ENCODE measurements at places on chromosomes 6 and 20. TPM values are rescaled to one million over a fixed set of nuclear protein-coding genes. Genes with fewer than 3 reads are reported as not detected.
A peak's percentile ranks its signal among the peaks of the same experiment; 100 is the strongest.

GRCh38 chr6:51892750-51893149 lies 194.7 kb downstream of the PKHD1 start:
- peak; percentile 39 for DNase-seq

GRCh38 chr20:61447952-61448351 lies 195.9 kb downstream of the CDH4 start:
- DNase-seq, result no peak

DNA sequence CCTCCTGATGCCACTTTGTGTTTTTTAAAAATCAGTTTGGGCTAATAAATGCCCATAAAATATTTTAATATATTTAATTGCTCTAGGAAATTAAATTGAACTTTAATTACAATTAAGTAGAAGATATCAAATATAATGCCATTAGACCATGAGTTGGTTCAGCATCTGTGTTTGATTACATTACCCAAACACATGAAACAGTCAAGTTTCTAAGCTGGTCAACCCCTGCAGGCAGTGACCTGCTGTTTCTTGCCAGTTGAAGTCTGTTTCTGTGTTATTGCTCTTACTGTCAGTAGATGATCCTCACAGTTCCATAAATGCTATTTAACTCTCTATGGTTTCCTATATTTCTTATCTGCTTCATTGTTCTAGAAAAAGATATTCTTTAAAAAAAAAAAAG lies 9.7 kb upstream of the TENT5A start:
- DNase-seq, result no peak

Gene LCA5
- 5.3 TPM for total RNA-seq

DNA sequence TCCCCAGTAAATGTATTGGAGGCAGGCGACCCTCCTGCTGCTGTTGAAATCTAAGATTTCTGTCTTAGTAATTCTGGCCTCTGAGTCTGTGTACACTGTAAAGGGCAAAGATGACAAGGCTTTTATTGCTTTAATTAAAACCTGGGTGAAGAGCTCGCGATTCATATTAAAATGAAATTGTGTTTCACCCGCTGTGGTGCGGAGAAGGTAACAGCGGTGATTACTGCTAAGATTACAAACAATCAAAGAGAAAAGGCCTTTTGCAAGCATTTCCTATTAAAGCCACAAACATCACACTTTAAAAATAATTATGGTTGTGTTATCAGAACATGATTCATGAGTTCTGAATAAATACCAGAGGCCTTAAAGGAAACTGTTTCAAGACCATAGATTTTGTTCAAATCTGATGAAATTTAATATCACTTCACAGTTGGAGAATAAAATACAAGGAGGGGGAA lies 69.3 kb downstream of the TOX2 start:
- no peak for DNase-seq

GRCh38 chr6:27872642-27873020 lies 39.6 kb downstream of the OR2B2 start:
- no peak for DNase-seq

Gene ACOT8
- total RNA-seq, result 19.7 TPM

GRCh38 chr6:26465776-26466175 lies 8.0 kb downstream of the BTN2A1 start:
- DNase-seq, result no peak

Gene NOX3
- not detected for total RNA-seq

DNA sequence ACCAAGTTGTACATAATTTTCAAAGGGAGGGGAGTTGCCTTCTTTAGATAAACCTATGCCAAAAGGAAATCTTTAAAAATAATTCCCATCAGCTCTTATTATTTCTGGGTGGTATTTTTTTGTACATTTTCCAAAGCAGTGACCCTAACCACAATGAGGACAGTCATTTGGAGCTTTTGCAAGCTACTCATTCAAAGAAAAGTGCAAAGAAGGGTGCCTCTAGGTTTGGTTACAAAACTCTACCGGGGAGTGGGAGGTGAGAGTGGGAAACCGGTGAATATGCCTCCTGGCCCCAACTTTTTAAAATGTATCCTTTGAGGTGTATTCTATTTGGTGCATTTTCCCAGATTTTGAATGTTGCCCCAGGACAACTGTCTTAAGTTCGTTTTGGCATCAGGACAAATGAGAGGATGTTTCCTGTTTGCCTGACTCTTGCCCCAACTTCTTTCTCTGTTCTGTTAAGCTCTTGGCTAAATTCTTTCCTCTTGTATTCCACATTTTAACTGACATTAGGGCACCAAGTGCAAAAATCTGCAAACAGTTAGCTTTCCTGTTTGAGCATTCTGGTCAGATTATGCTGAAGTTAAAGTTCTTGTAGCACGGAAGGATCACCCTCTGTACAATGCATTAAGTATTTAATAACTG lies 78.9 kb downstream of the SLX4IP start:
- DNase-seq, result peak; percentile 55

DNA sequence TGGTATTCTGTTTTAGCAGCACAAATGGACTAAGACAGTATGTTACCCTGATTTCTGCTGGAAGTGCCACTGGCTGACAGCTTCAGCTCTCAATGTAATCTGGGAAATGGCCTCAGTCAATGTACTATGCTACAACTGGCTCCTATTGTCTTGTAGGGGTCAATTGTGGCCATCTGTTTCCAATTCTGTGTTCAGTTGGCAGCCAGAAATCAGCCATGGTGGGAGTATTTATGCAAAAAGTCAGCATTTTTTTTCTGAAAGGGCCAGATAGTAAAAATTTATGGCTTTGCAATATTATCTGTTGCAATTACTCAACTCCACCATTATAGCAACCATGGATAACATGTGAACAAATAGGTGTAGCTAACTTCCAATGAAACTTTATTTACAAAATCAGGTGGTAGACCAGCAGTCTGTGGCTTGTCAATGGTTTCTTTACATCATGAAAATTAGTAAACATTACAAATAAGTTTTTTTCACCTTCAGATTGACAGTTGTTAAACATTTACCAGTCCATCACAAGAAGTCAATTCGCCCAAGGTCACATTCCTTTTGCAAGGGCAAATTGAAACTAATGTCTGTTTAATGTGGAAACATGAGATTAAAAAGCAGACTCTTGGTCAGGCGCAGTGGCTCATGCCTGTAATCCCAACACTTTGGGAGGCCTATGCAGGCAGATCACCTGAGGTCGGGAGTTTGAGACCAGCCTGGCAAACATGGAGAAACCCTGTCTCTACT lies 58.3 kb upstream of the TSHZ2 start:
- DNase-seq, result peak; percentile 30

GRCh38 chr6:13614126-13614925 lies 809 bp upstream of the NOL7 start:
- no peak for DNase-seq

Gene HFE
- 3.1 TPM for total RNA-seq

Gene C20orf202
- total RNA-seq, result 0.35 TPM

Gene SRMS
- total RNA-seq, result not detected

GRCh38 chr6:113591896-113592827 lies 265.0 kb upstream of the MARCKS start:
- peak; percentile 65 for DNase-seq

DNA sequence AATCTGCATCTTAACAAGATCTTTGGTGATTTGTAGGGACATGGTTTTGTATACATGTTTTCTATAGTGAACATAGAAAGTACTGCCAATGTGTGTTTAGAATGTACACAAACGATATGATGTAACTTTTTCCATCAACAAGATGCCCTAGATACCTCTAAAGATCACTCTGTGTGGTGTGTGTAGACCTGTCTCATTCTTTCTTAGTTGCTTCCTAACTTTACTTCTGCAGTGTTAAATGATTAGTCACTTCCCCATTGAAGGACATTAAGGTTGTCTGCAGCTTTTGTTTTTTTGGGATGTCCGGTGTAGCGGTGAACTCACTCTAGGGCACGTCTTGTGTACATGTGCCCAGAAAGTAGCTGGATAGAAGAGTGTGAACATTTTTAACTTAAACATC lies 35.9 kb downstream of the CDYL start:
- no peak for DNase-seq

DNA sequence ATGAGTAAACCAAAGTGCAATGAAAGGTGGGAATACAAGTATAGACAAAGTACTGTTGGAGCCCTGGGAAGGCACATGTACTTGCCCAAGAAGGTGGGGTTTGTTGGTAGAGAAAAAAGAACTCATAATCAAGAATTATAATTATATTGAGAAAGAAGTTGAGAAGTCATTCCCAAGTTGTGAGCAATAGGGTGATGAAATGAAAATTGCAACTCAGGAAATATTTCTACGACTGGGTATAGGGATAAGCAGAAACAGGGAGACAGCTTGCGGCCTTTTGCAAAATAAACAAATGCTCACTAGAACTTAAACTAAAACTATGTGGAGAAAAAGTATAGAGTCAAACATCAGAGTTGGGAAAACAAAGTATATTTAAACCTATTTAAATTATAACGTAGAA lies 250.7 kb upstream of the FAM83B start:
- no peak for DNase-seq

DNA sequence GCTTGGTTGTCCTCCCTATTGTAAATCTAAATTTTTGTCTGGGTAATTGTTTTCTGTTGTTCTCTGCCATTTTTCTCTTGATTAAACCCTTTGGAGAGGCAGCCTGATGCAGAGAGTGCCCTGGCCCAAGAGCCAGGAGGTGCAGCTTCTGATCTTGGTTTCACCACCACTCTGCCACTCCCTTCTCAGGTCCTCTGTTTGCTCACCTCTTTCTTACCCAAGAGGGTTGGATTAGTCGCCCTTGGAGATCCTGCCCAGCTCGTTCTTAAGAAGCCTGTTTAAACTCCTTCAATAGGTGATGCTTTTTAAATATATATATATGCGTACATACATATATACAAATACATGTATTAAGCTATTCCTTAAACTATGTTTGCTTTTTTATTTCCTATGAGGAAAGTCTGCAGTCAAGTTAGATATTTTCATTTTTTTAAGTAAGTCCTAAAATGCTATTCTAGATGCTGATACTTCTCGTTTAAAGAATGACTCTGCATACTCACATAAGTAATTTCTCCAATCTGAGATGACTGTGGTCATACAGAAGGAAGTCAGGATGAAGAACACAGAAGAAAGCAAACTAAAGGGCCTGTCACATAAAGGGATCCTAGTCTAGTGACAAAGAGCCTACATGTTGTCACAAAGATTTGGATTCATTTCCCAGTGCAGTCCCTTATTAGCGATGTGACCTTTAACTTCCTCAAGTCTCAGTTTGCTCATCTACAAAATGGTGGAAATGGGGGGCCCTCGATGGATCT lies 19.9 kb downstream of the TPD52L1 start:
- DNase-seq, result no peak

Gene PAQR8
- total RNA-seq, result 4.7 TPM

Gene STX11
- total RNA-seq, result 1.4 TPM

DNA sequence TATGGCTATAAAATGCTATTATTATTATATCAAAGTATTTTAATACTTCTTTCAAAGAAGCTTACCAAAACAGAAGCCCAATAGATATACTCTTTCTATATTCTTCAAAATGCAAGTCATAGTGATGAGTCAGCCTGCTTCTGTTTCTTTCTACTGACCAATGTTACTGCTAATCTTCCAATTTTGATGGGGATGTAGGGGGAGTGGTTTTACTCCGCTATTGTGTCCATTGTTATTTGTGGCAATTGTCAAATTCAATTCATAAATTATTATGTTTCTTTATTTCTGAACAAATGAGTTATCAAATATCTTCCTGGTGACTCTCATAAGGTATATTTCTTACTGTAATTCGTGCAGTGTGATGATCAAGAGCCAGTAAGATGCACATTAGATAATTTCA lies 221.5 kb upstream of the DEFB112 start:
- DNase-seq, result no peak

DNA sequence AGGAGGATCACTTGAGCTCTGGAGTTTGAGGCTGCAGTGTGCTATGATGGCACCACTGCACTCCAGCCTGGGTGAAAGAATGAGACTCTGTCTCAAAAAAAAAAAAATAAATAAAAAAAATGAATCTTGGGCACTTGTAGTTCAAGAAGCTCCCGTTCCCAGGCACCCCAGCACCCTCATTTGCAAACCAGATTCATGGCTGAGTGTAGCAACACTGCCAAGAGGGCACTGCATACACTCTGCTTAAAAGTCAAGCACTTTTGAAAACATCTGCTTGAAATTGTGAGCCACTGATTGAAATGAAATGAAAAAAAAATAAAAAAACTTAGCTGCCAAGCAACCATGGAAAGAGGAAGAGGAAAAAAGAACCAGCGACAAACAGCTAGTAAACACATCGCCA lies 124.7 kb upstream of the SASH1 start:
- DNase-seq, result no peak

DNA sequence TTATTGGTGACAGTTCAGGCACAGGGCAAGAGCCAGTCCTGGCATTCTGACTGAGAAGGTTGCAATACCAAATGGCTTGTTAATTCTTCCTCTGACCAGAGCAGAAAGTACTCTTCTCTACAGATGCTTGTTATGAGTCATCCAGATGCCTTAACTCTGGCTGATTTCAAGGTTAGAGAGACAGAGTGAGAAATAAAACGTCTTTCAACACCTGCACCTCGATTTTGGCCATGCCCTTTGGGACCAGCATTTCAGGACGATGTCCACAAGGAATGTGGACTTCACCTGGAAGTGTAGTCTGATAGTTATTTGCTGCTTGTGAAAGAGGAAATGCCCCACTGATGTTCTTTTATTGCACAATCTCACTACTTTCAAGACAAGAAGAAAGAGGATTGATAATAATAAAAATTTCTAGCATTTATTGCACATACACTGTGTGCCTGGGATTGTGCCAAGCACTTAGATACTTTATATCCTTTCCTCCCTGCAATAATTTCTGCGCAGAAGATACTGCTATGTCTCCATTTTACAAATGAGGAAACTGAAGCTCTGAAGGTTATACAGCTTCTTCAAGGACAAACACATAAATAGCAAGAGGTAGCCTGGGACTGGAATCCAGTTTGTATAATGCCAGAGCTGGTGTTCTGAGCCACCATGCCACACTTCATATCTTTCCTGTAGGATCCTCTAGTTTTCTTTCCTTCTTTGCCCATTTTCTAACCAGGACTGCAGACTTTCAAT lies 33.5 kb upstream of the MCM3 start:
- no peak for DNase-seq

Gene POPDC3
- total RNA-seq, result 48.5 TPM

DNA sequence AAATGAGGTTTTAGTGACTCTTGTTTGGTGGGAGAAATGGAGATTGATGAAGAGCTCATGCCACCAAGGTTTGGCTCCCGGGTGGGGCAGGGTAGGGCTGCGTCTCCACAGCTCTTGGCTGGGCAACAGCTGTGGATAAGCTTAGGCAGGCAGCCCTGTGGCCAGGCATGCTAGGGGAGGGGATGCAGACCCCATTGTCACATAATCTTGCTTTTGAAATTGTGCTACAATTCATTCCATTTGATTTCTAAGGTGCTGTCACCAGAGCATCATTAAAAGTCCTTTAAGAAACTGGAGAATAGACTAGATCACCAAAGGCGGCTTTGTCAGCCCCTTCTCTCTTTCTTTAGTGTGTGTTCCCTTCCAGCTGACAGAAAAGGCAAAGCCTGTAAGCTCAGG lies 574.2 kb upstream of the JAG1 start:
- no peak for DNase-seq
